ENCODE measurements at places on chromosomes 3 and 15.

DNA sequence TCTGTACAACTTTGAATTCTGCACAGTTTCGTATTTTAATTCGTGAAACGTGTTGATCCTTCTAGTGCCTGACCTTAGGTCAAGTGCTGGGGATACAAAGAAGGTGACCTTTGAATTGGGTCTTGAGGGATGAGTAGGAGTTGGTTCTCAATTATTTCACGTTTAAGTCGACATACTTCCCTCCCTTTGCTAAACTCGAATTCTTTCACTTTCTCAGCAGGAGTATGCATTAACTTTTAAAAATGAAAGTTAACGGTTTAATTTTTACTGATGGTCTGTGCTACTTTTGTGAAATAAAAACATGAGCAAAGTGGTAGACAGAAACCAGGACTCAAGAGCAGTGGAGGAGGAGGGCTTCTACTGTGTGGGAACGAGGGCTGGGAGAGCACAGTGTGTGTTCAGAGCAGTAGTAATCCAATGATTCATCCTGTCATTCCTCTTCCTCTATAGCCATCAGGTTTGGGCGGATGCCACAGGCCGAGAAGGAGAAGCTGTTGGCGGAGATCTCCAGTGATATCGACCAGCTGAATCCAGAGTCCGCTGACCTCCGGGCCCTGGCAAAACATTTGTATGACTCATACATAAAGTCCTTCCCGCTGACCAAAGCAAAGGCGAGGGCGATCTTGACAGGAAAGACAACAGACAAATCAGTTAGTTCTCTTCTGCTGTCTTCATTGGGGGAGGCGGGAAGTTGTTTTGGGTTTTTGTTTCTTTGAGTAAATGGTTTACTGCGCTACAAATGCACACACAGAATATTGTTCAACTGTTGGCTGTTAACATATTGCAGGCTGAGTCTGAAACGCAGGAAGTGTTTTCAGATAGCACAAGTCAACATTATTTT lies 78.6 kb upstream of the TSEN2 start:
- DNase-seq, result no peak

GRCh38 chr3:183283886-183284285 lies 30.8 kb downstream of the B3GNT5 start:
- no peak for DNase-seq

- DNase-seq, result no peak
Observed at GRCh38 chr3:102980355-102980696, 545.5 kb downstream of the ZPLD1 start.

DNA sequence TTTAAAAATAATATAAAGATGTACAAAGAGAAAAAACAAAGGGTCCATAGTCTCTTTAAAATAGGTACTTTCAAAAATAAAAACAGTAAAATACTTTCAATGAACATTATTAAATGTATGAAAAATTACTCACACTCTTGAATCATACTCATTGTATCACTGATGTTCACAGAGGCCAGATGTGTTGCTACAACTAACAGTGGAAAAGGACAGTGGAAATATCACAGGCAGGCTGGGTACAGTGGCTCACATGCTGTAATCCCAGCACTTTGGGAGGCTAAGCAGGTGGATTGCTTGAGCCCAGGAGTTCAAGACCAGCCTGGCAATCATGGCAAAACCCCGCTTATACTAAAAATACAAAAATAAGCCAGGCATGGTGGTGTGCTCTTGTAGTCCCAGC lies 26.8 kb downstream of the NPHP3 start:
- no peak for DNase-seq

GRCh38 chr3:29655015-29655747 lies 374.3 kb downstream of the RBMS3 start:
- DNase-seq, result no peak
